ENCODE measurements at places on chromosomes 12 and 14.

DNA sequence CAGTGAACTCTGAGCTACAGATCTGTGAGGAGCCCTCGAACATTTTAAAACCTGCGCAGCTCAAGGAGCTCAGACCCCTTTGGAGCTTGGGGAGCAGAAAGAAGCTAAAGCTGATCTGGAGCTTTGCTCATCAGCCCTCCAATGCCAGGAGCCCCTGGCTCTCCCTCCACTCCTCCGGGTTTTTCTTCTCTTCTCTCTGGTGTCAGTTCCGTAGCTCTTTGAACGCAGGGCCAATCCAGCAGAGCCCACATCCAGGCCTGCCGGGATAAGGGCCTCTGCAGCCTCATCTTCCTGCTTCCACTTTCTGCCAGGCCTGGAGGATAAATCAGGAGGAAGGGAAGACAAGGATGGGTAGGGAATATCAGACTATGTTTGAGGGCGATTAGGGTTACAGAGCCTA is 6.0 kb downstream of the HOXC4 start:
- no peak for DNase-seq

- peak; percentile 39 for DNase-seq
Measured at GRCh38 chr14:55097881-55098560, 31.0 kb upstream of the LGALS3 start.

GRCh38 chr12:116241157-116241759 is 36.2 kb downstream of the MED13L start:
- DNase-seq, result no peak

DNA sequence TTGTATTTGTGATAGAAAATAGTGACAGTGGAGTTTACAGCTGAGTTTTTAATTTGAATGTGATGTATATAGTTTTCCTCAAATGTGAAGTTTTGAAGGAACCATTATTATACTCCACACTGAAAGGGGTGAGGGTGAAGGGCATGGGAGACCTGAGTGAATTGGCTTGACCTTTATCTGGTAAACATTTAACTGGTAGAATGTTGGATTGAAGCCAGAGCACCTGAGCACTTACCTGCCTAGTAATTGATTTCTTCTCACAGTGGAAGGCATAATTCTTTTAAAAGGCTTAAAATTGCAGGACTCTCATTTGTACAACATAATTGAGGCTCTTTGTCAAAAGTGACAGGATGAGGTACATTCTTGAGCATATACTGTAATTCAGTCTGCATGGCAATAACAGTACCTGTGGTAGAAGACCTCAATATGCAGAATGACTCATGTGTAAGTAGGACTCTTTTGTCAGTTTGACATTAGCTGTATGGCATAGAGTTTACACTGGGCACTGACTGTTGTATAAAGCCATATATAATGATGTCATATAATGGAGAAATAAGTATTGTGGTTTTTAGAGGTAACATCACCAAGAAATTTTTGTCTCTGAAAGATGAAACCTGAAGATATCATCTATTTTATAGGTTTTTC is 309.6 kb downstream of the TMTC2 start:
- no peak for DNase-seq

GRCh38 chr12:85765453-85765869 is 70.7 kb downstream of the RASSF9 start:
- no peak for DNase-seq

DNA sequence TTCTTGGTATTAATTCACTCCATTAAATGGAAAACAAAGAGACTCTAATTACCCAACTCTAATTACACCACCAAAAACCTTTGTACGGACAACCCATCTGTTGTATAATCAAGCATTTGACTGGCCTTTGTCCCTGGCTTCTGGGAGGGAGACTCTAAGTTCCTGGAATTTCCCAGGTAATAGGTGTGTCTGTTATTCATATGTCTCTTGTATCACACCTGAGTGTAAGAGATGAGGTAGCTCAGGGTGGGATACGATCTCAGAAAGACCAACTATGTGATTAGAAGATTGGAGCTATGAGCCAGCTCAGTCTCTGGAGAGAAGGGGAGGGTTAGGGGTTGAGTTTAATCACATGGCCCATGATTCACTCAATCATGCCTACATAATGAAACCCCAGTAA is 94.7 kb upstream of the PLXNC1 start:
- DNase-seq, result no peak

DNA sequence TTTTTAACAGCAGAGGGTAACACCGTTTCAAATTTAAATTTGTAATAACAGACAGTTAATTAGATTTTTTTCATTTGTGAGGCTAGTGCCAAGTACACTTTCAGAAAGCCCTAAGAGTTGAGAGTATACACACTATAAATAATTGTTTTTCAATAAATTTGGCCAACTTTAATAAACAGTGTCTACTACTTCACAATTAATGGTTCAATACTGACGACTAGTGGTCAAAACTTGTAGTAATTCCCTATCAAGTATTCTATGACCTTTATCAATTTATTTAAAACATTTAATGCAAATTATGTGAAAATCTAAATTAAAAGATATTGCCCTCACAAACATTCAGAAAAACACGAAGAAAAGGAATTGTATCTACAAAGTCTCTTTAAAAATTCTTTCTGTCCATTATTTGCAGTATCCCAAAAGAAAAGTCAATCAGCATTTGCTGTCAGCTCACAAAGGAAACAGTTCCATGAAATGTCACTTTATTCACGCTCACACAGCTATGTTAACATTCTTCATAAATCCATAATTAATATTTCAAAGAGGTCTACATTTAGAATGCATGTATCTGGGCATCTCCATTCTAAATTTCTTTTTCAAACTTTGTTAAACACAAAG is 91.2 kb downstream of the CEP128 start:
- DNase-seq, result no peak

GRCh38 chr12:1634590-1635191 is 5.7 kb downstream of the WNT5B start:
- peak; percentile 37 for DNase-seq

DNA sequence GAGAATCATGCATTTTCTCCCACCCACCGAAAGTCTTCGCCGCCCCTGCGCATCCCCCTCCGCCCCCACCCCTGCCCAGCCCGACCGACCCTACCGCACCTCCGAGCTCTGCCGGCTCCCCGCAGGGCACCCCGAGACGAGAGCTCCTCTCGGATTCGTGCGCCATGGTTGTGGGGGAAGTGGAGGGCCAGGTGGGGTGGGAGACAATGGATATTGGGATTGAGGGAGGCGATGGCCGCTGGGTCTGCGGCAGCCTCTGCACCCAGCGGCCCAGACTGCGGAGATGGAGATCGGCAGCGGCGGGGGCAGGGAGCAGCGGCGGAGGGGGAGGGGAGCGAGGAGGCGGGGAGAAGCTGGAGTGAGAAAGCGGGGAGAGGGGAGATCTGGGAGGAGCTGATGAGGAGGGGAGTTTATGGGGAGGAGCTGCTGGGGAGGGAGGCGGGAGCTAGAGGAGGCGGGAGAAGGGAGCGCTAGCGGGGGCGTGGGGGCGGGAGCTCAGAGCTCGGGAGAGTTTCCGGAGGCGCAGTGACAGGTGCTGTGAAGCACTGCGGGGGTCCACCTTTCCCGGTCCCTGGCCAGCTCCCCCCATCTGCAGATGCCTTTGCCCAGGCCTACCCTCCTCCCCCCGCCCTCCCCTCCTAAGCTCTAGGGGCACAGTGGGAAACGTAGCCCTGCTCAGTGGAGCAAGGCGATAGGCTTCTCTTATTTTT is at the start of gene SALL2:
SALL2 (minus strand) TSS at position 385 of the 710 bp plus-strand sequence; CDS start at position 166, 219 bp downstream.
- DNase-seq, result peak; percentile 60

DNA sequence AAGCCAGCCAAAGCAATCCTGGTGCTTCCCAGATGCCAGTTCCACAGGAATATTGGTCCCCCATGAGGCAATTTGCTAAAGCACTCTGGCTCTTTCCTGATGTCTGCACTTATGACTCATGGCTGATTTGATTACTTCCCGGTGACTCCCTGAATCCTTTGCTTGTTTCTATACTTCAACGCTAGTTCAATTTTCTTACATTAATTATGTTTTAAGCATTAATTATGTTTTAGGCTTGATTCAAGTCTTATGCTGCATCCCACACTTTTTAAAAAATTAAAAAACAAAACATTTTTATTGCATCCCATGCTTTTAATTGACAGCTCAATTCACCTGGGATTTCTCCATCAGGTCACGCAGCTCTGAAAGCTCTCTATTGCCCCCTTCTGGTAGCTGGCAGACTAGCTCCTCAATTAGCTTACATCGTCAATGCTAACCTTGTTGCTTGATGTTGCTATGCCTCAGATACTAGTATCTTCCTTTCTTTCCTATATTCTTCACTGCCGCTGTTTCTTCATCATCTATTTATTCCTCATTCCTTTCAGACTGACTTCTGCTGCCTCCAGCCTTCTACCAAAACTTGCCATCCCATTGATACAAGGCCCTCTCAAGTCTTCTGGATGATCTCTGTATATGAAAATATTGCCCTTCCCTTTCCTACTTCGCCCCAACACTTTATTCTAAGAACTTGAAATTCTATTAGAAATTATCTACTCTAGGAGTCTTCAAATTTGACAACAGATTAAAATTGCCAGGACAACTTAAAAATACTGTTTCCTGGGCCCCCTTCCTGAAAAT is 32.0 kb downstream of the TSHR start:
- peak; percentile 54 for DNase-seq

DNA sequence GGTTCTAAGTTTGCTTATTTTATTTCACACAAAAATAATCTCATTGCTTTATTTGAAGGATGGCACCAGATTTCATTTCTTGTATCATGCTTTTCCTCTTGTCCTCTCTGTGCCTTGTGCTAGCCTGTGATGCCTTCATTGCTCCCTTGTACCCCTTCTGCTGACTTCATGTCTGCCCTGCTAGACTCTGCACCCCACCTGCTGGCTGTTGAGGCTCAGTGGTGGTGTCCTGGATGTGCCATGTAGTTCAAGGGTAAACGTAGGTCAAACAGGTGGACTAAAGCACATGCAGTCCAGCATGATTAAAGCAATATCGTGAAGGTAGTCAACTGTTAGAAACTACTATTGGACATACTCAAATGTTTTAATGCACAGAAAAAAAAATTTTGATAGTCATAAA is 21.6 kb downstream of the MRPS35 start:
- no peak for DNase-seq

DNA sequence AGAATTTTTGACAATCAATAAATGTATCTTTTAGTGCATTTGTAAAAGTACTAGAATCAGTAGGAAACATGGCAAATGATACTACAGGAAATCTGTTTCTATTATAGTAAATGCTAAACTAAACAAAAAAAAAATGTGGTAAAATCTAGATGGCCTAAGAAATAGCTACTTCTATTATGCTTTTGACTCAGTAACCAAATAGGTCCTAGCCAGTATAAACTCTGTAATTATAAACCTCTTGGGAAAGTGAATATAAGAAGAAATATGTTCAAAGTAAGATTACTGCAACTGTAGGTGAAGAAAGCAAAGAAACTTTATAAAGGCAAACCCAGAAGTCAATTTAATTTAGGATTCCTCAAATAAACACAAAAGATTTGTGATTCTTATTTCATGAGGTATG is 581.2 kb downstream of the LRFN5 start:
- no peak for DNase-seq

GRCh38 chr12:90922145-90922627 is 32.8 kb downstream of the CCER1 start:
- no peak for DNase-seq

DNA sequence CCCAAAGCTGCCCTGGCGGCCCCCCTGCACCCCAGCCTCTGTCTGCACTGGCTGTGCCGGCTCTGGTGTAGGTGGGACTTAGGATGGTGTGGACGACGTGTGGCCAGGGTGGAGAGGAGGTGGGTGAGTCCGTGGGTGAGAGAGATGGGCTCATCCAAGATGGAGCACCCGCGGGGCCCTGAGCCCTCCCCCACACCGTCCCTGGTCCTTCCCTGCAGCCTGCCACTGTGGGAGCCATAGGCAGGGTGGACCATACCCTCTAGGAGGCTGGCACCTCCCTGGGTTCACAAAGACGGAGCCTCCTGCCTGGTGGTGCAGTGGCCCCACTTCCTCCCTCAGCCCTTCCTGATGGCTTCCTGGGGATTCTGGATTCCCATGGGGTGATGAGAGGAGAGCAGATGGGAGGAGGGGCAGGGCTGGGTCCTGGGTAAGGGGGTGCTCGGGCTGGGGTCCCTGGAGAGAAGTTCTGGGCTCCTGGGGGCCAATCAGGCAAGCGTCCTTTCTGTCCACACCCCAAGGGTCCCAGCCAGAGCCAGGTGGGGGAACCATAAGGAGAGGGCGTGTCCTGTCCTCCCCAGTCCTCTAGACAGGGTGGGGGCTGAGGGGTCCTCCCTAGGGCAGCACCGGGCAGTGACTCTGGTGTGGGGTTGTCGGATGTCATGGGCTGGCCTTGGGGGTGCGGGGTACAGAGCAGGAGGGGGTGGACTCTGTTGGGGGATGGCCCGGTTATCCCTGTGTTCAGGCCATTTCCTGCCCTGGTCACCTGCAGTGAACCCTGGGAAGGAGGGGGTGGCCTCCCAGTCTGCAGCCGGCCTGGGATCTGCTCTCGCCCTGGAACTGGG is 384.8 kb downstream of the TMEM121 start:
- no peak for DNase-seq

DNA sequence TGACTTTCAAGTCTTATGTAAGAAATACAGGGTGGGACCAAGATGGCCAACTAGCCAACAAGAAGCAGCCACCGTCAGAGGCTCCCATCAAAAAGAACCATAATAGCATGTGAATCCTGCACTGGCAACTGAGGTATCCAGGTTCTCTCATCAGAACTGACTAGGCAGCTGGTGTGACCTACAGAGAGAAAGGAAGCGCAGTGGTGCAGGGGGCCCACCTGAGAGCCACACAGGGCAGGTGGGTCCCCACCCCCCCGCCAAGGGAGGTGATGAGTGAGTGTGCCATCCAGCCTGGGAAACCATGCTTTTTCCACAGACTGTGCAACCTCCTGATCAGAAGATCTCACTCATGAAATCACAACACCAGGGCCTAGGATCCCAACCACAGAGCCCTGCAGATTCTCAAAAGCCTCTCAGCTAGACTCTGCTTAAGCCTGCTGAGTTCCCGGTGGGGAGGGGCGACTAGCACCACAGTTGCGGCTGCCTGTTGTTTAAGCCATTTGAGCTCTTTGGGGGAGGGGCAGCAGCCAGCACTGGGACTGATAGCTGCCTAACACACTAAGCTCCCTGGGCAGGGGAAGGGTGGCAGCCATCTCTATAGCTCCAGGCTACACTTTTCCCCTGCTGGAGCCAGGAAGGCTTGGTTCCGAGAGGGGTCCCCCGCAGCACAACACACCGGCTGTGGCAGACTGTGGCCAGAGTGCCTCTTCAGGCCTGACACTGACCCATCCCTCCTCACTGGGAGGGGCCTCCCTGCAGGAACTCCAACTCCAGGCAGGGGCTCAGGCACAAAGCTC is 75.3 kb downstream of the GARIN6 start:
- DNase-seq, result no peak

DNA sequence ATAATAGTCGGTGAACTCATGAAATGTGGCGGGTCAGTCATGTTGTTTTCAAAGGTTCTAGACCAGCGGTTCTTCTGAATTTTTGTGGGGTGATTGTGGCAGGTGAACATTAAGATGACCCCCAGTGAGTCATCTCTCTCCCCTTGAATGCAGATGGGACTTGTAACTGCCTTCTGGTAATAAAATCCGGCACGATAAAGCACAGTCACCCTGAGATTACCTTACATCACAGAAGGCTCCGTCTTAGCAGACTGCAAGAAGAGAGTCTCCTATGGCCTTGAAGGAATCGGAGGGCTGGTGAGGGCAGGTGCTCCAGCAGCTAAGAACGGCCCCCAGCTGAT is 189.6 kb downstream of the FOXN3 start:
- DNase-seq, result no peak
